Mesothelial cell of epicardium (in vitro differentiated cells): ENCODE measurements at places on chromosomes 3 and 15. TPM values are rescaled to one million over a fixed set of nuclear protein-coding genes. Genes with fewer than 3 reads are reported as not detected.

DNA sequence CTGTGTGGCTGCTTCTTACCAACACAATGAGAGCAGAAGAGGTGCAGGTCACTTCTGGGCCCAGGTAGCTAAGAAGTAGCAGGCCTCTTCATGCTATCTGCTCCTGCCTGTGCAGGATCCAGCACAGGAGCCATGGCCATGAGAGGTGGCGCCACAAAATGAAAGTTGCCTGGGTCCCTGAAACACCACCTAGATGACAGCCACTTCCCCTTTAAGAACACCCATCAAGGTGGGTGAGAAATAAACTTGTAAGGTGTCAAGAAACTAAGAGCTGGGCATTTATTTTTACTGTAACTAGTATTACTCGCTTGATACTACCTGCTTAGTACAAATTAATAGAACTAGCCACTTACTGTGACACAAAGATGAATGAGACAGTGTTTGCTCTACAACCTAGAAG lies 484.6 kb upstream of the TBL1XR1 start:
- H3K27me3 ChIP-seq, result no peaks in the 10 kb centered on the region
- peaks cover 18% of the 10 kb centered on the region for H3K4me1 ChIP-seq
- no peaks in the 10 kb centered on the region for H3K36me3 ChIP-seq
- H3K27ac ChIP-seq, result no peak overlapping the region

The SCAANT1 gene
- total RNA-seq, result not detected in 3 replicates

The CDHR4 gene
- total RNA-seq, result 0.27 to 0.42 TPM in 2 of 3 replicates, not detected in the other

DNA sequence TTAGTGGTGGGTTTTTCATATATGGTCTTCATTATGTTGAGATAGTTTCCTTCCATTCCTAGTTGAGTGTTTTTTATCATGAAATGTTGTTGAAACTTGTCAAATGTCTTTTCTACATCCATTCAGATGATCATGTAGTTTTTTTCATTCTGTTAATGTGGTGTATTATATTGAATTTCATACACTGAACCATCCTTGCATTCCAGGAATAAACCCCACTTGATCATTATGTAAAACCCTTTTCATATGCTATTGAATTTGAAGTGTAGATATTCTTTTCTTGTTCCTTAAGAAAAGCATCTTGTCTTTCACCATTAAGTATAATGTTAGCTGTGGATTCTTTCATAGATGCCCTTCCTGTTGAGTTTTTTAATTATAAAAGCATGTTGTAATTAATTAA lies 42.9 kb downstream of the PIAS1 start:
- no peaks in the 10 kb centered on the region for H3K4me1 ChIP-seq
- DNase-seq, result no peak
- no peaks in the 10 kb centered on the region for H3K27me3 ChIP-seq
- H3K36me3 ChIP-seq, result peaks cover 61% of the 10 kb centered on the region
- no peak overlapping the region for H3K27ac ChIP-seq
- H3K4me3 ChIP-seq, result no peak overlapping the region
